ENCODE measurements at places on chromosomes 12 and 14.
A peak's percentile ranks its signal among the peaks of the same experiment; 100 is the strongest.

DNA sequence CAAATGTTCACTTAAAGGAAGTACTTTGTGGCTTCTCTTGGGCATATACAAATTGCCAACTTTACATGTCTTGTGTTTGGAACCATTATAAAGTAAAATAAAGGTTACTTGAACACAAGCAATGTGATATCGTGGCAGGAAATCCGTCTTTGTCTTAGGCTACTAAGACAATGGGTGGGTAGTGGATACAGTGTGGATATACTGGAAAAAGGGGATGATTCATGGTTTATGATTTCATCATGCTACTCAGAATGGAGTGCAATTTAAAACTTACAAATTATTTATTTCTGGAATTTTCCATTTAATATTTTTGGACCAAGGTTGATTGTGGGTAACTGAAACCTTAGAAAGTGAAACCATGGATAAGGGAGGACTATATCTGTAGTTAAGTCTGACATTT is 48.4 kb downstream of the MYRFL start:
- DNase-seq: no peak

DNA sequence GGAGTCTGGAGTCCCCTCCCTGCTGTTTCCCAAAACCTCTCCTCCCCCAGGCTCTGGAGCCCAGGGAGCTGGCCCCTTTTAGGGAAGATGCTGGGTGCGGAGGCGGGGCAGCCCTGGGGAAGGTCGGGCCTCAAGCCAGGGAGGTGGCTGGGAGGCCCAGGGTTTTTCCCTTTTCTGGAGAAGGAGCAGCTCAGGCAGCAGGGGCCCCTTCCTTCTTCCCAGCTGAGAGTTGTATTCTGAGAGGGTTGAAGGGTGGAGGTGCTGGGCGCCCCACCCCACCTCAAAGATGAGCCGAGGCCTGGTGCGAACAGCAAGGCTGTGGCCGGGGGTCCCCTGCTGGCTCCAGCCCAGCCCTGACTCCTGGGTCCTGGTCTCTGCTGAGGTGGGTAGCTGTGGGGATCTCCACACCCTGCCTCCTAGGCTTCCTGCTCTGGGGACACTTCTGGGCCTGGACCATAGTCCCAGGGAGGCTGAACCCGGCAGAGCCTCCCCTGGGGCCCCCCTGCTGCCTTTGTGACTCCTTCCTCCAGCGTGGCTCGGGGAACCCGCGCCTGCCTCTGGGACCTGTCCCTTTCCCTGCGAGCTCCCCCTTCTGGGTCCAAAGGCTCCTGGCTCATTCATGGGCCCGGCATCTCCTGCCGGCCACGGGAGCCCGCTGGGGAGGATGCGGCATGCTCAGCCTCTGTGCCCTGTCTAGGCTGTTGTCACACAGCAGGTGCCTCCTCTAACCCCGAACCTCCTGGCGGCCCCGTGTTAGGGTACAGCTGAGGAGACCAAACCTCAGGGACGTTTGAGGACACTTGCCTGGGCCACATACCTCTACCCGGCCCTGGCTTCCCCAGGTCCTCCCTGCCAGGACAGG is 4.4 kb downstream of the TRMT61A start:
- DNase-seq: no peak

DNA sequence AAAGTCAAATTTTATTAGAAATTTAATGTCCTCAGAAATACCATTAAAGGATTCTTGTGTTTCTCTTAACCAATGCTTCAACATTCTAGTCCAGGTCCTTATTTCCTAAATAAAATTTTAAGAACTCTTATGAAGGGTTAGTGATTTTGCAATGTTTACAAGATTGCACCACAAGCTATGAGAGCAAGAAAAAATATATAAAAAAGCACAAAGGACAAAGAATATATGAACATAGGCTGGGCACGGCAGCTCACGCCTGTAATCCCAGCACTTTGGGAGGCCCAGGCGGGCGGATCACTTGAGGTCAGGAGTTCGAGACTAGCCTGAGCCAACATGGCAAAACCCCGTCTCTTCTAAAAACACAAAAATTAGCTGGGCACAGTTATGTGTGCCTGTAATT is 7.7 kb downstream of the RACGAP1 start:
- DNase-seq: no peak

- no peak for DNase-seq
Measured at GRCh38 chr12:79114896-79115295, 250.3 kb downstream of the SYT1 start.

DNA sequence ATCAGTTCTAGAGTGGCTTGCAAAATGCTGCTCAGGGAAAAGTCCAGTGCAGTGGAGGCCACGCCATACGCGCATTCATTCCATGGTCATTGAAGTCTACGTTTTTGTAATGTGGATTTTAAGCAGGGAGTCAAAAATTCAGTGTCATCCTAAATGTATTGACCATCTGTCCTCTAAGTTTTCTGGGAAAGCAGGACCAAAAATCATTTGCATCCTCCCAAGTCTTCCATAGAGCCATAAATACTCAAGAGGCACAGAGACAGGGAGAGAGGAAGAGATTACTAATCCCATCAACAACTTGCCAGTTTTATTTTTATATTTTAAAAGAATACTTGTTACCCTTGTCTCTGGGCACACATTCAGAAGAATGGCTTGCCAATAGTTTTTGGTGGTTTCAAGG is 36.9 kb downstream of the RHOJ start:
- DNase-seq: no peak

- DNase-seq: peak; percentile 62
Measured at GRCh38 chr14:22977684-22978486, 4.5 kb downstream of the AJUBA start.

GRCh38 chr14:44341116-44341515 is 166.0 kb downstream of the FSCB start:
- DNase-seq: no peak

DNA sequence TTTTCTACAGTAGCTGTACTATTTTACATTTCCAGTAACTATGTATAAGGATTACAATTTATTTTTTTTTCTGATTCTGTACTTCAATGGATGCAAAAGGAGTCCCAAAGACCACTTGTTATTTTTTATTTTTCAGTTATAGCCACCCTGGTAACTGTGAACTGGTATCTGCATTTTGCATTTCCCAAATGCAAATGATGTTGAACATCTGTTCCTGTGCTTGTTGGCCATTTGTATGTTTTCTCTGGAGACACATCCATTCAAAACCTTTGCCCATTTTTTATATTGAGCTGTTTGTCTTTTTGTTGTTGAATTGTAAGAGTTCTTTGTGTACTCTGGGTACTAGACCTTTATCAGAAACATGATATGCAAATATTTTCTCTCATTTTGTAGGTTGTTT is 485.6 kb downstream of the LRIG3 start:
- DNase-seq: no peak

- no peak for DNase-seq
Measured at GRCh38 chr12:5273709-5274108, 158.2 kb upstream of the NTF3 start.

- no peak for DNase-seq
Measured at GRCh38 chr14:56742391-56742878, 67.8 kb downstream of the OTX2 start.

DNA sequence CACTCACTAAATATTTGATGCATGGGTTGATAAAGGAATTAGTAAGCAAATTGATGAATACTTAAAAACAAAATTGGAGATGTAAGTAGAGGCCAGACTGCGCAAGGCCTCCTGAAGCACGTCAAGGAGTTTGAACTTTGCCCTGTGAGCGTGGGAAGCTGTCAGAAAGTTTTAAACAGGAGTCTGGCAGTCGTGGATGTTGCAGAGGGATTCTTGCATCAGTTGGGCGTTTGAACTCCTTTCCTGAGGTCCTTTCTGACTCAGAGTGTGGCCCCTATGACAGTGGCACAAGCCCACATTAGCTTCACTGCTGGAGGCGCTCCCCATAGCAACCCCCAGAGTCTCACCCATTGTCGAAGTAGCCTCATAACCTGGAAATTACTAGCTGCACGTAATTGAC is 17.9 kb upstream of the IL22 start:
- DNase-seq: no peak

DNA sequence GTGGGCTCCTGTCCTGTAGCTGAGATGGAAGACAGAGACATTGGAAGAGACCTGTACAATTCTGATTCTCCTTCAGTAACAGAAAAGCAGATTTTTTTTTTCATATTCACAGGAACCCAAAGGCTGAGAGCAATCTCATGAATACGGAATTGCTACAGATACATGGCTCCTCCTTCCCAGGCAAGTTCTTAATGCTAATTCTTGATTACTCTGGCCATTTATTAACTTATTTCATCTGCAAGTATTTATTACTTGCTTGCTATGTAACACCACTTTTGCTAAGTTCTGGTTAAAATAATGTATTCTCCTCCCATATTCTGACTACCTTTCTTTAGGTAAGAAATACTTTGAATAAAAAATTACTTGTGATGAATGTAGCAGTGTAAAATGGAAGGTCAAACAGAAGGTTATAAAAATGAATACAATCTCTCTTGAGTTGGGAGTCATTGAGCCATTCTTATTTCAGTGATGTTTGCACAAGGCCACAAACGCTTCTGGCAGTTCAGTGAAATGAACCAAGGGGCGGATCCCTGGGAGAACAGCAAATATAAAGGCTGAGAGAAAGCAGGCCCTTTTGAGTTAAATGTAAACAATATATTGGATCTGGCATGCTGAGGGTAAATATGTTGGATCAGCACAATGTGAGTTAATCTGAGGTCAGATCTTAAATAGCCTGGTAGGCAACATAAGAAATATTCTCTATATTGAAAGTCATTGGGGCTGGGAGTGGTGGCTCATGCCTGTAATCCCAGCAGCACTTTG is 37.6 kb downstream of the MUCL1 start:
- DNase-seq: no peak

GRCh38 chr14:66487164-66487563 is 993 bp downstream of the CCDC196 start:
- no peak for DNase-seq

- DNase-seq: no peak
Measured at GRCh38 chr12:93918900-93919299, 229.5 kb upstream of the PLXNC1 start.

GRCh38 chr14:23356662-23357061 is 4.0 kb upstream of the SLC22A17 start:
- no peak for DNase-seq

DNA sequence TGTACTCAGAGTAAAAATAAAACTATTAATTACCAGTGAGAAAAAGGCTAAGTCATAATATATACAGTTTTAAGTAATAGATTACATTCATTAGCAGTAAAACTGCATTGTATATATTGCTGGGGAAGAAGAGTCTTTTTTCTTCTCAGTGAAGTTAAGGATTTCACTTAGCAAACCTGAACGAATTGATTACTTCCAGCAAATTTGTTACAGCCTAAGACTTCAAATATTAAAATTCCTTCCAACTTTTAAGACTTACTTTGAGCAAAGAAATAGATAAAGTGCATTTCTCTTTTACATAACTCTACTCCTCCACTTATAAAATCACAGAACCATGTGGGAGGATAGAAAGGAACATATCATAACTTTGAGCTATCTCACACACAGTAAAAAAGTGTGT is 43.3 kb downstream of the PIK3C2G start:
- DNase-seq: no peak

DNA sequence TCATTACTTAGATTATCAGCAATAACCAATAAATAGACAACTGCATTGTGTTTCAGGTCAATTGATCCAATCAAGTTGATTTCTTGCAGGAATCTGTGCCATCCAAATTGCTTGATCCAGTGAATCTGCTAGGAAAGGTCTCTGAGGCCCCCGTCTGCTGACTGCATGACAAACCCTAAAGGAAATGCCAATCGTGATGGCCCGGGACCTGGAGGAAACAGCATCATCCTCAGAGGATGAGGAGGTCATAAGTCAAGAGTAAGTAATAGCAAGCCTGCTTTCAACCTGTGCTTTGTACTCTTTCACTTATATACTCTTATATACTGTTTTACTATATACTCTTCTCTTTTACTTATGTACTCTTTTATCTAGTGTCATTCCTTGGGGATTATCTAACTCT is 1.9 kb downstream of the TTLL5 start:
- DNase-seq: no peak

DNA sequence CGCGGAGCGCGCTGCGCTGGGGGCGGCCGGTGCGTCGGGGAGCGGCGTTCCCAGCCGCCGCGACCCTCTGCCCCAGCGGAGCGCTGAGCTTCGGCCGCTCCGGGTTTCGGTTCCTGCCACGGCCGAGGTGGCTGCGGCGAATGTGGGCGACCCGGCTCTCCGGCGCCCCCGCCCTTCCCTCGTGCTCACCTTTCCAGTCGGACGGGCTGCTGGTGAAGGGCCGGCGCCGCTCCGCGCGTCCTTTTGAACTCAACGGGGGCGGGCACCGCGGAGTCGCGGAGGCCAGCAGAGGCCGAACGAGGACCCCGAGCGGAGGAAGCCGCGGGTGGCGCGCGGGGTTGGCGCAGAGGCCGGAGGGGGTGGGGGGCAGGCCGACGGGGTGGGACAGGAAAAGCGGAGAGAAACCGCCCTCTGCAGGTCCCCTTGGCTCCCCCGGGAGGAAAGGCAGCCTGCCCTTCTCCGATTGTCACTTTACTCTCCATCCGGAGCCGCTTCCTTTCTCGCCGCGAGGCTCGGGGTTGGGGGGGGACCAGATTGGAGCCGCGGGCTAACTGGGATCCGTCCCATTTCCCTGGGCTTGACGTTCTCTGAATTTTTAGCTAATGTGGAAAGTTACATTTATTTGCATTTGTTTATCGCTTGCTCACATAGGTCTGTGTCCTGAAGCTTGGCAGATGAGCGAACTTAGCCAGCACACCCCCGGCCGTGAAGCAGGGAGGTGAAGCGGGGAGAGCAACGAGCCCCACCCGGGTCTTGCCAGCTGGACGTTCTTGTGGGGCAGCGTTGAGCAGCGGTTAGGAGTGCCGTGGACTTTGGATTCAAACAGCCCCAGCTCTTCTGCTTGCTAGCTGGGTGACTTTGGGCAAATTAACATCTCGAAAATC is at the start of gene SMAGP:
TSS of gene SMAGP (minus strand) at position 349 of the 884 bp plus-strand sequence. CDS start 1,137 bp downstream, outside the sequence.
- no peak for DNase-seq

GRCh38 chr12:76020281-76020680 is 11.3 kb downstream of the PHLDA1 start:
- DNase-seq: no peak

DNA sequence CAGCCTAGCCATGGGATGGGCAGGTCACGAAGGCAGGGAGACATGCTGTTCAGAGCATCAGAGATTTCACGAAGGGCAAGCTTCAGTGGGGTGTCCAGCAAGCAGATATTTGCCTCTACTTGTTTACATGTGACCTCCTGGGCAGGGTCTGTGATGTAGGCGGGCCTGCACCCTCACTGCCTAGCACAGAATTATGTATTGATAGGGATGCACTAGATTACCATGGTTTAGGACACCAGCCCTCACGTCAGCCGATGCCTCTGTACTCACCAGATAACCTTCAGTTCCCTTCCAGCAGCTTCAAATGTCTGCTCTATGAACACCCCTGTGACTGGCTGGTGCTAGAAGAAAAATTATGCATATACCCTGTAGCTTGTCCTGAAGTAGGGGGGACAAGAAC is 5.1 kb upstream of the EIF5 start:
- no peak for DNase-seq

GRCh38 chr12:80472236-80472635 is 28.2 kb downstream of the PTPRQ start:
- DNase-seq: no peak

DNA sequence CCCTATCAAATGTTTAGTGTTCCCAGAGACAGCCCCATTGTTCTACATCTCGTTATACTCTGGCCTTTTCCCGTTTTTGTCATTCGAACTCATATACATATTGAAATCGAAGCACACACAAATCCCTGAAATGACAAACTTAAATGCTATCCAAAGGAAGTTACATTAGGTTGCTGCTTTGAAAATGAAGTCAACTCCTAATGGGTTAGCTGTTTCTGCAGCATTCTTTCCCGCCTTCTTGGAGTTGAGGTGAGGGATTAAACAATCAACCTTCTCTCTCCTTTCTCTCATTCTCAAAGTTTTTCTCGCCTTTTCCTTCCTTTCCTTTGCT is 642 bp upstream of the PHC1 start:
- no peak for DNase-seq

- DNase-seq: no peak
Measured at GRCh38 chr14:21626491-21627230, 8.1 kb downstream of the OR10G2 start.

Measured in right renal cortex interstitium (tissue), 3 donors.